C1 segment of cervical spinal cord (tissue), 14 donors: ENCODE measurements at places on chromosomes 7 and 10.

DNA sequence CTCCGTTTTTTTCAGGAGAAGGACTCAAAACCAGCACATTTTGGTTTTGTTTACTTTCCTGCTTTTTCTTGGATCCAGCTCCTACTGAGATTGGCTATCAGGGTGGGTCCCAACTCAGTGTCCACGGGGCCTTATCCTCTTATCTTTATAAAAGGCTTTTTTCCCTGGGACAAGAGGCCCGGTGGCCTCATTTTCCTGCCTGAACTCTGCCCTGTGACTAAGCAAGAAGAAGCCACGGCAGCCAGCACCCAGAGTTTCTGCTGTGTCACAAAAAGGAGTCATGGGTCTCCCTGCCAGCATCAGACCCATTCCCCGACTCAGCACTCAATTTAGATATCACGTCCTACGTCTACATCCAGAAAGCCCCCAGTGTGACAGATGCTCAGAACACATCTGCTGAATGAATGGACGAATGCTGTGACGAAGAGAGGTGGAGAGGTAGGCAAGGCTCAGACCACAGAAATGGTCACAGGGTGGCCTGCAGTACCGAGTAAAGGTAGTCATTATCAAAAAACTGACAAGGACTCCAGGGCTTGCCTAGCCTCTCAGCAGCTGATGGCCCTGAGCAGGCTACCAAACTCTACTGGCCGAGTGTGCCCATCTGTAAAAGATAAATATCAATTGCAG lies 16.7 kb downstream of the DLG5 start:
- no peak for DNase-seq

GRCh38 chr10:3474266-3474665 lies 301.7 kb upstream of the PITRM1 start:
- no peak for DNase-seq

GRCh38 chr10:75935650-75936400 lies 504.4 kb downstream of the LRMDA start:
- DNase-seq: no peak

DNA sequence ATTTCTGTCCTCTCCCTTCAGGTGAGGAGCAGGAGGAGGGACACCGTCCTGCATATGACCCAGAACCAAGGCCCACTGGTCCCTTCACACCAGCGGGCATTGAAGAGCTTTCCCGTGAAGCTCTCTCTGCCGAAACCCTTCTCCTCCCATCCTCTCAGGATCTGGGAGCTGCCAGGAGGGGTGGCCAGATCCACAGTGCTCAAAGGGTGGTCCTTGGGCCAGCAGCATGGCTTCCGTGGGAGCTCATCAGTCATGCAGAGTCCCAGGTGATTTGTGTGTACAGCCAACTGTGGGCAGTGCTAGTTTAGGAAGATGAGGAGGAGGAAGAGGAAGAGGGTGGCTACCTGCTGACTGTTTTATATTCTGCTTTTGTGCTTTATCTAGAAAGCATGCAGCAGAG lies 28.4 kb downstream of the CNPY1 start:
- DNase-seq: no peak

DNA sequence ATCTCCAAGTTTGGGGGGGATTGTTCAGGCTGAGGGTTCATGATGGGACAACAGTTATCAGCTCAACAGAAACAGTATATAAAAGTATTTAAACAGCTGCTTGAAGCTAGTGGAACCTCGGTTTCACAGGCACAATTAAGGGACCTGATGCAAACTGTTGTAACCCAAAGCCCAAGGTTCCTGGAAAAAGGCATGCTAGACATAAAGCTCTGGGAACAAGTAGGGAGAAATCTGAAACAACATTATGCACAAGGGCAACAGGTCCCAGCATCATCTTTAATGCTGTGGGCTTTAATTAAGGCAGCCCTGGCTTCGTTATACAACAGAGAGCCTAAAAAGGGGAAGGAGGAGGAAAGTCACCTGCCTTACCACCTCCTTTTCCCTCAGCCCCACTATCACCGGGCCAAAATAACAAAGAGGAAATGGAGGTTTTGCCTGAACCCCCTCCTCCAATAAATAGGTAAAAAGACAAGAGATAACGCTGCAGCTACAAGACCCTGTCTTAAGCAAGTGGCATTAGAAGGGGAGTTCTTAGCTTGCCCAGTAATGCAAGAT lies 83.2 kb upstream of the GPR22 start:
- DNase-seq: no peak
